ENCODE measurements at places on chromosomes 7 and 10.
A peak's percentile ranks its signal among the peaks of the same experiment; 100 is the strongest.

GRCh38 chr7:129949292-129950133 lies 3.2 kb downstream of the UBE2H start:
- no peak for DNase-seq

GRCh38 chr7:37394158-37394557 lies 54.5 kb downstream of the ELMO1 start:
- DNase-seq: no peak

DNA sequence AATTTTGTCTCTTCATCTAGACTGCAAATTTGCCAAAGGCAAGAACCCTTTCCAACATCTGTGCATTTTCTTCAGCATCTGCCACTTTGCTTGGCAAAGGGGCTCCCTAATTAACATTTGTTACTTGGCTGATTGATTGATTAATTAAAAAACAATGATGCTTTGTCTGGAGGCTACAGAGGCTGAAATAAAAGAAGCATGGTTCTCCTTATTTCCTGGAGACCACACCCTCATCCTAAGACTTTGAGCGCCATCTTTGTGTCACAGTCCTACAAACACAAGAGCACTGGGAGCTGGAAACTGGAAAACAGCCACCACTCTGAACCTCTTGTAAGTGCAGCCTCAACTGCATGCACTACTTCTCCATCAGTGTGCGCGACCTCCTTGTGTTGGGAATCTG lies 189.2 kb downstream of the C7orf25 start:
- DNase-seq: no peak

DNA sequence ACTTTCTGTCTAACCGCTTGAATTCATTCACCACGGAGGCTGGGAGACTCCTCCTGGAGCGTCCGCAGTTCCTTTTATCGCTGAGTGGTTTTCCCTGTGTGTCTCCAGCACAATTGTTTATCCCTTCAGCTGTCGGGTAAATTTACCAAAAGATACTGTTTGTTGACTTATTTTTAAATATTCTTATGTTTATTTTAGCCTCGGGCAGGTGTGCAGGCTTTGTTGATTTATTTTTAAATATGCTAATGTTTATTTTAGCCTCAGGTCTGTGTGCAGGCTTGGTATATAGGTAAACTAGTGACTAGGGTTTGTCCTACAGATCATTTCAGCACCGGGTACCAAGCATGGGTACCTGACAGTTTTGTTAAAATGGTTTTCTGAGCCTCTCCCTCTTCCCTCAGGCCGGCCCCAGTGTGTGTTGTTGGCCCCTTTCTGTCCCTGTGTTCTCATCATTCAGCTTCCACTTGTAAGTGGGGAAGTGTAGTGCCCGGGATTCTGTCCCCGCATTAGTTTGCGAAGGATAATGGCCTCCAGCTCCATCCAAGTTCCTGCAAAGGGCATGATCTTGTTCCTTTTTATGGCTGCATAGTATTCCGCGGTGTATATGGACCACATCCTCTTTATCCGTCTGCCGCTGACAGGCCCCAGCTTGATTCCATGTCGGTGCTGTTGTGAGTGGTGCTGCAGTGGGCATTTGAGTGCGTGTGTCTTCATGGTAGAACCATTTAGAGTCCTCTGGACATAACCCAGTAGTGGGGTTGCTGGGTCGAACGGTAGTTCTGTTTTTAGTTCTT lies 5.3 kb downstream of the GET4 start:
- DNase-seq: no peak

DNA sequence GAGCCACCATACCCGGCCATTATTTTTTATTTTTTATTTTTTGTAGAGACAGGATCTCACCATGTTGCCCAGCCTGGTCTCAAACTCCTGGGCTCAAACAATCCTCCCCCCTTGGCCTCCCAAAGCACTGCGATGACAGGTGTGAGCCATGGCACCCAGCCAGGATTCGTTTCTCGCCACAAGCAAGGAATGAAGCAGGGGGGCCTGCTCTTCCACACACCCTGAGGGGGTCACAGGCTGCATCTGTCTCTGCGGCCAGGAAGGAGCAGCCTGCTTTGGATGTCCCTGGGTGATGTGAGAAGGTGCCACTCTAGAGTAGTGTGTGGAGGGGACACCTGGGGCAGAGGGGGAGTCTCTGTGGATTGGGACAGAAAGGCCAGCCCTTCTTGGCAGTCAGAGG lies 61.3 kb upstream of the TNRC18 start:
- DNase-seq: no peak

- DNase-seq: no peak
Observed at GRCh38 chr10:85599081-85599480, 767.5 kb downstream of the GRID1 start.

- DNase-seq: no peak
Observed at GRCh38 chr10:72525277-72525676, 100.6 kb downstream of the MICU1 start.

- DNase-seq: peak; percentile 86
Observed at GRCh38 chr10:92591550-92592022, 1.3 kb upstream of the KIF11 start.

DNA sequence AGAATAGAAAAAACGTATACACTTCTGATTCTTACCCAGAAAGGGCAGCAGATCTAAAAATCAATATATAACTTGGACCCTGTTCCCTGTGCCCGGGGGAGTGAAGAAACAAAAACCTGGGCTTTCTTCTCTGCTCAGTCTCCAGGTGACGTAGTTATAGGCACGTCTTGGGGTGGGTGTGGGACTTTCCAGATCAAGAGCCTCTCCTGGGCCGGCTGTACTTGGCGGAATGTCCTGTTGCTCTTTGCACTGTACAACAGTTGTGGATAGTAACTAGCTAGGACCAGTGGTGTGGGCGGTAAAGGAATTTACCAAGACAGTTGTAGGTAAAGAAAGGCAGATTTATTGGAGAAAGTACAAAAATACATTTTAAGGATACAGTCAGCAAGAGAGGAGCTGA lies 40.4 kb upstream of the STEAP4 start:
- DNase-seq: no peak

DNA sequence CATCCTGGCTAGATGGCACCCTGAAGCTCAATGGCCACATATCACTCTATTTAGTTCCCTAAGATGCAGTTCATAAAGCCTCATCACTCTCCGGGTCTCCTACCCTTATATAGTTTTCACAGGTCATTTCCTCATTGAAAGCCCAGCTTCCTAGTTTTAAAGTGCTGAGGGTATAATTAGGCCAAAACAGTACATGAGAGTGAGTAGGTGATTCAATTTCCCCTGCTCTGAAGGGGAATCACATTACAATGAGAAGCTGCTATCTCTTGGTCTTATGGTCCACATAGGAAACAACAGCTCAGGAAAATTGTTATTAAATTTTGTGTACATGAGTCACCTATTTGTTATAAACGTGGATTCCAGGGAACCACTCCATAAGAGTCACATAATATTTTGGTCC lies 162.0 kb downstream of the SEMA3E start:
- DNase-seq: no peak

GRCh38 chr7:122913608-122914007 lies 27.3 kb upstream of the CADPS2 start:
- no peak for DNase-seq

- DNase-seq: peak; percentile 69
Observed at GRCh38 chr7:23570592-23571200, 26.5 kb upstream of the CCDC126 start.

DNA sequence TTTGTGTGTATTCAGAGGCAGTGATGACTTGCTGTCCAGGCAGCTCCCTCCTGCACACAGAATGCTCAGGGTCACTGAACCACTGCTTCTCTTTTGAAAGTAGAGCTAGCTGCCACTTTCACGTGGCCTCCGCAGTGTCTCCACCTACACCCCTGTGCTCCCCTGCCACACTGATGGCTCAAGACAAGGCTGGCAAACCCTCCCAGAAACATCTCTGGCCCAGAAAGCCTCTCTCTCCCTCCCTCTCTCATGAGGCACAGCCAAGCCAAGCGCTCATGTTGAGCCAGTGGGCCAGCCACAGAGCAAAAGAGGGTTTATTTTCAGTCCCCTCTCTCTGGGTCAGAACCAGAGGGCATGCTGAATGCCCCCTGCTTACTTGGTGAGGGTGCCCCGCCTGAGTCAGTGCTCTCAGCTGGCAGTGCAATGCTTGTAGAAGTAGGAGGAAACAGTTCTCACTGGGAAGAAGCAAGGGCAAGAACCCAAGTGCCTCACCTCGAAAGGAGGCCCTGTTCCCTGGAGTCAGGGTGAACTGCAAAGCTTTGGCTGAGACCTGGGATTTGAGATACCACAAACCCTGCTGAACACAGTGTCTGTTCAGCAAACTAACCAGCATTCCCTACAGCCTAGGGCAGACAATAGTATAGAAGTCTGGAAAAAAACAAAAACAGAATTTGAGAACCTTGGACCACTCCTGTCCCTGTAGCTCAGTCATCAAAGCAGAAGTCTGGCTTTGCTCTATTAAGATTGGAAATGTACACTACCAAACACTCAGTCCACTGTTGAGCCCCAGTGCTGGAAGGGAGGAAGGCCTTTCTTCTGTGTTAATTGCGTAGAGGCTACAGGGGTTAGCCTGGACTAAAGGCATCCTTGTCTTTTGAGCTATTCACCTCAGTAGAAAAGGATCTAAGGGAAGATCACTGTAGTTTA lies 15.8 kb downstream of the SCD start:
- no peak for DNase-seq

DNA sequence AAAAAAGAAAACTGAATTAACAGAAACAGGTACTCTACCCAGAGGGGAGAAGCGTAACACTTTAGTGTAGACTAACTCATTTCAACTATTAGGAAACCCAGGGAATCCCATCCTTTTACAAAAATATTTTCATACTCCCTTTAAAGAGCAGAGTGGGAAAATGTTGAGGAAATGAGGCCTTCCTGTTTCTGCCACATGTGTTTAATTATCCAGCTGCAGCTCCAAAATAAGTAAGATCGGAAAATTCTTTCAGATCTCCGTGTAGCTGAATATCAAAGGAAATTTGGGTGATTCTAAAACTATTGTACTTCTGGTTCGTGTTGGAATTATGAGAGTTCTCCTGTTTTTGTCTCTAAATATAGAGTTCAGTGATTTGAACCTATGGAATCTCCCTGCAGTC lies 58.0 kb upstream of the CAV2 start:
- DNase-seq: no peak

DNA sequence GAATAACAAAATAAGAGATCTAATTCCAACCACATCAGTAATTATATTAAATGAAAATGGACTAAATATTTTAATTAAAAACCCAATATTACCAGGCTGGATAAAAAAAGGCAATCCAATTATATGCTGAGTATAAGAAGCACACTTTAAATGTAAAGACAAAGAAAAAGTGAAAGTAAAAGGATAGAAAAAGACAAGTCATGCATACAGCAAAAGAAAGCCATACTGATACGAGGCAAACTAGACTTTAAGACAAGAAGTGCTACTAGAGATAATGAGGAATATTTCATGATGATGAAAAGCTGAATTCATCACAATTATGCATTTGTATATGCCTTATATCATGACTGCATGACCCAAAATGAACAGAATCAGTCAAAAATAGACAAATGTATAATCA lies 628.6 kb downstream of the PHTF2 start:
- DNase-seq: no peak

DNA sequence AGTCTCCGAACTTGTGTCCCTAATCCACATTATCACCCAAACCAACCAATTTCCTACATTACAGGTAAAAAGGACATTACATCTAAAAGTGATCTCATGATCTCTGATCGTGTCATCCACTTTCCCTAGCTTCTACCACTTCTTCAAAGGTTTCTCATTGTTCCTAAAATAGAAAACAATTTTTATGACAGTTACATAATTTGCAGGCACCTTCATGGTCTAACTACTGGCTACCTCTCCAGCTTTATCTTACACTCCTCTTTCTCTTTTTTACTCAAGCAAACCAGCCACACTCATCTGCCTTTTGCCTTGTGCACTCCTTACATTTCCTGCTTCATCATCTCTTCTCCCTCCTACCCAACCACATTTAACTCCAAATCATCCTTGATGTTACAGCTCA lies 886.7 kb upstream of the SORCS1 start:
- no peak for DNase-seq

GRCh38 chr10:36739884-36740445 lies 385.4 kb upstream of the ANKRD30A start:
- no peak for DNase-seq

- DNase-seq: no peak
Observed at GRCh38 chr7:158588085-158588877, 658 bp upstream of the PTPRN2 start.

DNA sequence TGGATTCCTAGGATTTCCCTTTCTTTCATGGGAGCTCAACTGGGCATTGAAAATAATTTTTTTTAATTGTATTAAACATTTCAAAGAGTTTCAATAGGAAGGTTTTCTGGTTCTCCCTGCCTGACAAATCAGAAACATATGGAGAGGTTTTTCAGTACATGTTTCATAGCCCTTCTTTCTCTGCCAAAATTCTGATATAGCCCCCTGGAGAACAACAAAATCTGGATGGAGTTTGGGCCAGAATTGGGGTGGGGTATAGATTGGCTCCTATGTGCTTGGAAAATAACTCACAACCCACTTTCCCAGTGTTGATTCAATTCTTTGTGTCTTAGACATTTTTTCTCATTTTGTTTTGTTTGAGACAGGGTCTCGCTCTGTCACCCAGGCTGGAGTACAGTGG lies 24.6 kb upstream of the EIF4H start:
- DNase-seq: no peak

DNA sequence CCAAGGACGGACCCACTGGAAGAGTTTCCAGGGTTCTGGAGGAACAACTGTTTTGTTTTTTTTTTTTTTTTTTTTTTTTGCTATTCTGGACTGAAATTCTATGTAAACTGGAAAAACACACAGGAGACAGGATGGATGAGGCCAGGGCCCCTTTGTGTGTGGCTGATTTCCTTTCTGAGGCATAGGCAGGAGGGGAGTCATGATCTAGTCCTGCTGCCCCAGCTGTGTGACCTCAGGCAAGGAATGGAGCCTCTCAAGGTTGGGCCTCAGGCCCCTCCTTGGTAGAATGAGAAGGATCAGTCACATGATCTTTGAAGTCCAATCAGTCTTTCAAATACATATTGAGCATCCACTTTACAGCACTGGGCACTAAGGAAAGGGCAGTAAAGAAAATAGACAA lies 87.6 kb downstream of the SH3PXD2A start:
- DNase-seq: no peak

GRCh38 chr10:26367771-26368170 lies 70.4 kb upstream of the APBB1IP start:
- DNase-seq: peak; percentile 28

- no peak for DNase-seq
Observed at GRCh38 chr7:27950123-27950522, 210.2 kb downstream of the TAX1BP1 start.

GRCh38 chr7:27262121-27262520 lies 19.5 kb downstream of the EVX1 start:
- DNase-seq: no peak

GRCh38 chr10:130930821-130931220 lies 380.7 kb downstream of the TCERG1L start:
- no peak for DNase-seq

DNA sequence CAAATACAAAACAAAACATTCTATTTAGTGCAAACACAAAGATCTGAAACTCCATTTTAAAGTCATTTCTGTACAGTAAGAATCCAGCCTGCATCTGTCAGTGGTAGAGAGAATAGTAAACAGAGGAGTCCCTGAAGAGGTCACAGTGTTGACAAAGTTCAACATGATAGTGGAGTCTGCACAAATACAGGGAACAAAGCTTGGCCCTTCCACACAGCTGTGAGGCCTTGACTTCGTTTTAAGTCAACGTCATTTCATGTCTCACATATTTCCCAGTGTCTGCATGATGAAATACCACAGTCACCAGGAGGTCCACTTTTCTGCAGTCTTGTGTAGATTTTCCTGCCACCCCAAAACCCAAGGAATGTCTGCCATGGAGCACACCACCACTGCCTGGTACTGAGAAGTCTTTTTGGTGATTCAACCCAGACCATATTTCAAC lies 33.0 kb downstream of the CYP26A1 start:
- no peak for DNase-seq
